ENCODE measurements at places on chromosomes 1 and 21.

GRCh38 chr1:222865718-222866117 lies 50.9 kb downstream of the DISP1 start:
- DNase-seq = no peak

- no peak for DNase-seq
Observed at GRCh38 chr1:235736263-235736662, 86.7 kb upstream of the GNG4 start.

DNA sequence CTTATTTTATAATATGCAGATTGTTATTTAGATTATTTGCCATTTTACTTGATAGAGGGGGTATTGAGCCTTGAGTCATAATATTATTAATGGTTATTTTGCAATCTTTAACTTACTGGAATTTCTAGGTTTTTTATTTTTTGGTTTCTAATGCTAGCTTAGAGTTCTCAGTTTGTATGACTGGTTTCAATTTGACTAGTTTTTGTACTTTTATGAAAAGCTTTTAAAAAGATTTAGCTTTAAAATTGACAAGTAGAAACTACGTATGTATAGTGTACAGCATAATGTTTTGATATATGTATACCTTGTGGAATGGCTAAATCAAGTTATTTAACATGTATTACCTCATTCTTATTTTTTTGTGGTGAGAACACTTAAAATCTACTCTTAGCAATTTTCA lies 41.5 kb downstream of the CEP350 start:
- no peak for DNase-seq

DNA sequence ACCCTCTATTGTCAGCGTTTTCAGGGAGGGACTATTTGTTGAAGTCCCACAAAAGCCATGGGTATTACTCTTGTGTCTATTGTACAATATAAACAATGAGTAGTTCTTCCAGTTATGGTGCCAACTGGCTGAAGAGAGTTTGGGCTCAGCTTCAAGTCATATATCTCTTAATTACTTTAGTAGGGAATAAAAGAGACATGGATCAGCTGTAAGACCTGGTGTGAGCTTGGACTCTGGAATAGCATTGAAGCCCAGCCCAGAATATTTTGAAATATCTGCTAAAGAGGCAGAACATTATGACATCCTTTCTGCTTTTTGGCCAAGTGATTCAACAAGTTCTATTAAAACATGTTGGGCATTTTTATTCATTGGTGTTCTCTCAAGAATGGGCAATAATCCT lies 224.9 kb downstream of the BACH1 start:
- no peak for DNase-seq

DNA sequence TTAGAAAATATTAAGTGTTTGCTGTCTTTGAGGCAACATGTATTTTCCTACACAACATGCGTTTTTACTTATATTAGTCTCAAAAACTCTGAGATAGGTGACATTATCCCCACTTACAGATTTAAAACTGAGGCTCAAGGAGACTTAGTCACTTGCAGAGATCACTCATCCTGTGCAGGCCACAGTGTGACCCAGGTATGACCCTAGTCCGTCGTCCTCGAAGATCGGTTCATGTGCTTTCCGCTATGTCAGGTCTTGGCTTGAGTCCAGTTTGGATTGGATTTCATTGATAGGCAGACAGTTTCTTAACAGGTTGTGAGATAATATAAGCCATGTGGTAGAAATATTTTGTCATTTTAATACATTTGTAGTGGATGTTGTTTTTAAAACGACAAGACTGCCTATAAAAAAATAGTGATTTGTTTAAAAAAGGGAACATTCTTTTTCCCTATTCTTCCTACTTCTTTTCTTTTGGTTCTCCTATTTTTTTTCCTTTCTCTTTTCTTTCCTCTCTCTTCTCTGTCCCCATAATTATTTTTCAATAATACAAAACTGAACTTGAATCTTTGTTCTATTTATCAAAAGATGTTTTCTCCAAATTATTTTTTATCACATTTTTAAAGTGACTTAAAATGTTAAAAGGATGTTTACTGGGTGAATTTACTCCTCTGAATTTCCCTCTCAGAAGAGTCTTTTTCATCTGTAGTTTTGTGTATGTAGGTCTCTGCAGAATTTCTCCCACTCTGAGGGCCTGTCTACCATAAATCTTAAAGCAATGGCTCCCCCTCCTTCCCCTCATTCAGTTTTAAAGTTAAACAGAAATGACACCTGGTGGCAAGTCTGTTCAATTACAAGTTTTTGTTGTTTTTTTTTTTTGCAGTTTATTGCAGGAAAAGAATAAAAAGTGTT lies 81.8 kb downstream of the PHTF1 start:
- peak; percentile 94 for DNase-seq

- DNase-seq = no peak
Observed at GRCh38 chr1:184376369-184376768, 10.5 kb upstream of the C1orf21 start.

- no peak for DNase-seq
Observed at GRCh38 chr1:12543740-12544154, 74.3 kb downstream of the DHRS3 start.

GRCh38 chr1:154682254-154682653 lies 74.3 kb upstream of the ADAR start:
- DNase-seq = no peak

DNA sequence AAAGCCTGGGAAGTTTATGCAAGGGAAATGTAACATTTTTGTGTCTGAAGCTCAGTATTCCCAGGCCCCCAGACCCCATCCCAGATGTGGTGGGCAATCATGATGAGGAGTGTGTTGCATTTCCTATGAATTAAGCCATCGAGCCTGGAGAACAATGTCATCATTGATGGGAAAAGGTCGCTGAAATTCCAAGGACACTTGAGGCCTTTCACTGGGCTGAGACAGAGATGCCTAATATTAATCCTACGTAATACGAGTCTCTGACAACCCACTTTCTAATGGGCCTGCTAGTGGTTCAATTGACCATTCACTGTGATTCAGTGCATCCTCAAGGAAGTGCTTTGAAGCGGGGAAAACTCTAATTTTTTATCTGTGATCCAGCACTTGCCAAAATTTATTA lies 291.6 kb downstream of the PLPP3 start:
- no peak for DNase-seq

GRCh38 chr1:52601991-52602855 lies at the start of gene GPX7:
Gene GPX7, plus strand, starts transcription at chr1:52602371. Its CDS starts 39 bp downstream, at chr1:52602410.
- DNase-seq = no peak

- peak; percentile 70 for DNase-seq
Observed at GRCh38 chr1:10909697-10910680, 102.5 kb upstream of the TARDBP start.
